ENCODE measurements at places on chromosomes 3 and 15.

DNA sequence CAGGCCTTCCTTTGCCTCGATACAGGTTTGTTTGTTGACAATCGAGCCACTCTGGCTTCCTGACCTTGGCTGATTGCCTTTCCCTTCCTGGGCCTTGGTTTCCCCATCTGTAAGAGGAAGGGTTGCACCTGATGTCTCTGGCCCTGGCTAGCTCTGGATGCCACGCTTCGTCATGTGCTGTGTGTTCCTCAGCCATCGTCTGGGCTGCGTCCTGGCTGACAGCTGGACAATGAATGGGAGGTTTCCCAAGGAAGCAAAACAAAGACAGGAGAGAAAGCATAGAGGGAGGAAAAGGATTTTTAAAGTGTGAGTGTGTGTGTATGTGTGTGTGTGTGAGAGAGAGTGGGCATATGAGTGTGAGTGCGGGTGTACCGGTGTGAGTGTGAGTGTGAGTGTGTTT, 65.2 kb upstream of the HACD2 start:
- DNase-seq, result no peak

DNA sequence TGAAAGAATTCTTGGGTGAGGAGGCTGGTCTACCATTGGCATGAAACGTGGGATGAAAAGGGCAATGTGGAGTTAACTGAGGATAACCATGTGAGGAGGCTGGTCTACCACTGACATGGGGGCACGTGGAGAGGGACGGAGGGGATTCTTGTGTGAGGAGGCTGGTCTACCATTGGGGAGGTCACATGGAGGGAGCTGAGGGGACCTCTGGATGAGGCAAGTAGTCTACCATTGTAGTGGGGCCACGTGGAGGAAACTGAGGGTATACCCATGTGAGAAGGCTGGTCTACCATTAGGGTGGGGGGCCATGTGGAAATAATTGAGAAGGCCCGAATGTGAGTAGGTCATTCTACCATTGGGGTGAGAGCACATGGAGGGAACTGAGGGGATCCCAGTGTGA, 154.1 kb downstream of the FBLN2 start:
- DNase-seq, result no peak

DNA sequence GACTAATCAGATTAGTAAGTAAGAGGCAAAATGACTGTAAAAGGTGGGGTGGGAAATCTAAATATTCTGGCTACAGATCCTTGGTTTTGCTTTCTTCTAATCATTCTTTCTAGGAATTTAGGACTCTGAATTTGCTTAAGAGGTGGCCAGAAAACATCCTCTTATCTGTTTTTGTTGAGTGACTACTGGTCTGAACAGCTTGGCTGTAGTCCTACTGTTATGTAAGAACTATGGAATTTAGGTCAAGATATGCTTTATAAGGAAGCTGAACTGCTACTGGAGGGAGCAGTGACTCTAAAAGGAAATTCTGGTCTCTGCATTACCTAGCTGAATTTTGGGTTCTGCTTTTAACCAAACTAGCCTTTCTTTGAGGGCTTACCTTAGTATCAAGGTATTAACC, 33.5 kb upstream of the CSPG5 start:
- no peak for DNase-seq

- no peak for DNase-seq
Measured at GRCh38 chr3:46878781-46879436, 1.4 kb downstream of the PTH1R start.

- DNase-seq, result peak; percentile 28
Measured at GRCh38 chr3:171561596-171562323, 101.6 kb upstream of the TNIK start.

GRCh38 chr3:30443756-30444673, 162.4 kb upstream of the TGFBR2 start:
- no peak for DNase-seq

DNA sequence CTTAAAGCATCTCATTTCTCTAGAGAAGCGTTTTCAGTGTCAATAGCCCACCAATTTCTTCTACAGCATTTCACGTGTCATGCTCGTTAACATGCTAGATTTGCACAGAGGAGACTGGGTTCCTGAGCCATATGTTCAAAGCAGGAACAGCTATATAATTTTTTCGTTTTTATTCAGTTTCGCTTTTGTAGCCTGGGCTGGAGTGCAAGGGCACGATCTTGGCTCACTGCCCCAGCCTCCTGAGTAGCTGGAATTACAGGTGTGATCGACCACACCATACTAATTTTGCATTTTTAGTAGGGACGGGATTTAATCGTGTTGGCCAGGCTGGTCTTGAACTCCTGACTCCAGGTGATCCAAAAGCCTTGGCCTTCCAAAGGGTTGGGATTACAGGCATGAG, 6.6 kb upstream of the SLMAP start:
- DNase-seq, result no peak

DNA sequence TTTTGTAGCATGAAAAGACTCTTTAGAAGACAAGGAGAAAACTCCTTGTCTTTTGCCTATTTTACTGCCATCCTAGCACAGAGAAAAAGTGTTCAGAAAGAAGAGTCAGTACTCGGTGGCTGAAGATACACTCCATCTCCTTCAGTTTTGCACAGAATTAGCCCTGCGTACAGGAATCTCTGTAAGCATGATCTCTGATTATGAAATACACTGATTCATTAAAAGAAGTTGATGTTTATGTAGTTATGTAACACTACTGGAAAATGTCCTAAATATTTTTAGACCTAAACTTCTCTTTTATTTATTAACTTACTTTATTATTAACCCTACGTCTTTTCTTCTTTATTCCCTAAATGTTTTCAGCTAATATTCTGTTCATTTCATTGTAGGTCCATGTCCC, 138.4 kb downstream of the LEKR1 start:
- DNase-seq, result no peak

- DNase-seq, result no peak
Measured at GRCh38 chr3:172139528-172140276, 100.3 kb downstream of the FNDC3B start.

DNA sequence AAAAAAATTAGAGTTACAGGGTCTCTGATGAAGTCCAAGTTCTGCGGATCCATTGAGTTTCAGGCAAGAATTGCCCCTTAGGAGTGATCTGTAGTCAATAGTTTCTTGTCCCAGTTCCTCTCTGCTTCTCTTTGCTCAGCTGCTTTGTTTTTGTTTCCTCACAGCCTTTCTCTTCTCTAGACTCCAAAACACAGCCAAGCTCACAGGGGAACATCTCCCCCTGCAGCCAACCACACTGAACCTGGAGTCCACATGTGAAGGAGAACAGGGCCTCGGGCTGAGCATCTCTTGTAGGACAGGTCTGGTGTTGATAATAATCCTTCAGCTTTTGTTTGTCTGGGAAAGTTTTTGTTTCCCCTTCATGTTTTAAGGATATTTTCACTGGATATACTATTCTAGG, 202.6 kb upstream of the ATP10A start:
- DNase-seq, result no peak

DNA sequence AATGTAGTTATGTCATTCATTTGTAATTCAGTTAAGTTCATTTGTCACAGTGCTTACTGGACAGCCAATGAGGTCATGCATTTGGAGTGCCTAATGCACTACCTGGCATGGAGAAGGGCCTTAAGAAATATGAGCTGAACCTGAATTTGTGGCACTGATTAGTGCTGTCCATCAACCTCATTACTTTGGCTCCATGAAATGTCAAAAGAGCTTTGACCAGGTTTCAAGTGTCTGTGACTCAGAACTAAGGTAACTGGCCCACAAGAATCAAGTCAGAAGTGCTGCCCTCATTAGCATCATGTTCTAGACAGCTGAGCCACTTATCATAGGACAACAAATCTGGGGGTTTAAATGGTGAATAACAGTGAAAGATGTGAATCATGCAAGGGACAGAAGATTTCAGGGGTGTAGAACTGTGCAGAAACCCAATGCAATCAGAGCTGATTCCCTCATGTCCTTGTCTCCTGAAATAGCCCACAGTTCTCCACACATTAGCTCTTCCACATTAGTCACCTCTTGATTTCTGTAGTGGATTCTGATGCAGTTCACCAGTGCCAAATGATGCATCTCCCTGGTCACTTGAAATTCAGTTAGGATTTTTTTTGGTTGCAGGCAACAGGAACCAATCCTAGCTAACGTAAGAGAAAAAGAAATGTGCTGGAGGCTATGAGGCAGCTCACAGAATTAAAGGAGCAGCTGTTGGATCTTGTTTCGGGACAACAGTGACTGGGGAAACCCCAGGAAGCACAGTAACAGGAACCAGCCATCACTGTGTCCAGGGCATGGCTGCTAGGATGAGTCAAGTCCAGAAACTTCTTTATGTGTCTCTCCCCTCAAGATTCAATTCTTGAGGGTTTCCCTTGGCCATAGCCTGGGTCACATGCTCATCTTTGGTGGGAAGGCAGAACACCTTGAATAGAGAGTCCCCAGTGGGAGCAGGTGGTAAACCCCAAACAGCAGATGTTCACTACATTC, 38.7 kb downstream of the CHST2 start:
- DNase-seq, result no peak

DNA sequence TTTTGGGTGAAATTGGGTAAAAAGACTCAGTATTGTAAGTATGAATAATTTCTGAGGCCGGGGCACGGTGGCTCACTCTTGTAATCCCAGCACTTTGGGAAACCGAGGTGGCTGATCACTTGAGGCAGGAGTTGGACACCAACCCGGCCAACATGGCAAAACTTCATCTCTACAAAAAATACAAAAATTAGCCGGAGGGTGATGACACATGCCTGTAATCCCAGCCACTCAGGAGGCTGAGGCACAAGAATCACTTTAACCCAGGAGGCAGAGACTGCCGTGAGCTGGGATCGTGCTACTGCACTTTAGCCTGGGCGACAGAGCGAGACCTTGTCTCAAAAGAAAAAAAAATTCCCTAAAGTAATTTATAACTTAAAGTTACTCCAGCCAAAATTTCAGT, 162.2 kb downstream of the APBA2 start:
- DNase-seq, result no peak

DNA sequence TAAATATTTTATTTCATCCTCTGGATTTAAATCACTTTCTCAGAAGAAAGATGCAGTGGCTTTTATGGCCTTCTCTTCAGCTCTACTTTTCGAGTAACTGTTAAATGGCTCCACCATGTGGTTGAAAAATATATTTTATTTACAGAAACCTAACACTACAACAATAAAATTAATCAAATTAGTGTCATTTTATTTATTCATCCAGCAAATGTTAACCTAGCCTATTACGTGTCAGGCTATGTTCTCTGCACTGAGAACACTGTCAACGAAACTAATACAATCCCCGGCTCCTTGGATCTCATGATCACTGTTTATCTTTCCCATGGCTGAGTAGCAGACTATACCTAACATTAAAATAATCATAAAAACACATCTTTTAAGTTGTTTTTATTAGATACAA, 148.0 kb upstream of the OSTN start:
- no peak for DNase-seq

DNA sequence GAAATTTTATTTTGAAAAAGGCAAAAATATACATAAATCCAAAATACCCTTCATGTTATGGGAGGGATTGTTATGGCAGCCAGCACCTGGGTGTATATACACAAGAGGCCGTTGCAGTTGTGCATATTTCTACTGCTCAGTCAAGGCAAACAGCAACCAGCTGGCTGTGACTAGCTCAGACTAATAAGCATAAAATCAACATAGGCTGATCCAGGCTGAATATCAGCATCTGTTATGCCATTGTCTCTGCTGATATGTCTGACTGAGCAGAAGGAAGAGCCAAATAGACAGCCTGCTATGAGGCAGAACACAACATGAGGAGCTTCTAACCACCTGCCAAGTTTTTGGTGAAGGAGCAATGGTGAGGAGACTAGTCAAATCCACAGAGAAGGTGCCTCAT, 457.5 kb upstream of the ALCAM start:
- DNase-seq, result no peak

DNA sequence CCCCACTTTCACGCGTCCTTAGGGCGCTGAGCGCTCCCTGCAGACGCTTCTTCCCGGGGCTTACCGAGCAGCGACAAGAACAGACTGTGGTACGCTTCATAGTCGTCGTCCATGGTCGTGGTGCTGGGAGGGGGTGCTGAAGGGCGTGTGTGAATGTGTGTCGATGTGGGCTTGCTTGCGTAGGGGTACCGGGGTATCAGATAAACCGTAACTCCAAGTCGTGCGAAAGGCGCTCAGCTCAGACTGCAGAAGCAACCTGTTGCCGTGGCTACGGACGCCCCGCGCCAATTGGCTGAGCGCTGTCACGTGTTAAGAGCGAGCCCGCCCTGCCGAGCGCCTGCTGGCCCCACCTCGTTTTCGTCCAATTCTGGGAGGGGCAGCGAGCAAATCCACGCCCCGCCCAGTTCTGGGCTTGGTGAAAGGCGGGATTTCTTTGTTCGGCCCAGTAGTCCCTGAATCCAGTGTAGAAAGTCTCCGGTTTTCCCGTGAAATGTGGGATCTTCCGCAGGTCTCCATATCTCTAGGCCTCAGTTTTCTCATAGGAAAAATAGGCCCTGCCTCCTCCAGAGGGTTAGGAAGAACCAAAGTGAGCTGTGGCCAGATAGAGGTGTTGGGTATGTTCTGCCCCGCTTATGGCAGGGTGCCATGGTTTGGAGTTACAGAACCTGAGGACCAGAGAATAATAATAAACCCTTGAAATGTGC, at the start of gene EFCAB12:
EFCAB12 (minus strand) TSS at position 261 of the 704 bp plus-strand sequence; CDS start at position 113, 148 bp downstream.
- DNase-seq, result peak; percentile 92

GRCh38 chr3:52313188-52313773, 2.8 kb upstream of the DNAH1 start:
- DNase-seq, result no peak

DNA sequence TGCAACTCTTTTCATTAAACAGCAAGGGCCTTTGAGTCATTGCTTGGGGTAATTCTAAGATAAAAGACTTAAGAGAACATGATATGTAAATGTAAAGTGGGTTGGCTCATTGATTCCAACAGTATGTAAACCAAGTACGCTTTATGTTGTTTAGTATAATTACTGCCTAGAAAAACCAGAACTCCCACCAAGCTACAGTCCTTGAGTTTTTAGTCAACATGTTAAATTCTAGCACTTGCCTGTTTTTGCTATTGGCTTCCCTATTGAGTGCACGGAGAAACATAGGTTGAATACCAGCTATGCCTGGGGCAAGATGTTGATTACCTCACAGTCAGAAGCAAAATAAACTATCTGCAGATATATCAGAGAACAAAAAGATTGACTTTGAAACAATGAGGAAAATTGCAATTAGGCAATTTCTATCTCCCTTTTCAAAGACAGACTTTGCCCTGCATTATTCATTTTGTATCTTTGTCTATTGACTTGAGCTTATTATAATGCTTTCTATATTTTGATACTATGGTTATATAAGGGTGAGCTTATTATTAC, 179.3 kb downstream of the ZPLD1 start:
- DNase-seq, result no peak

- no peak for DNase-seq
Measured at GRCh38 chr3:15287565-15288330, 44.6 kb downstream of the SH3BP5 start.

- DNase-seq, result no peak
Measured at GRCh38 chr15:51846463-51847230, 17.2 kb downstream of the TMOD3 start.

DNA sequence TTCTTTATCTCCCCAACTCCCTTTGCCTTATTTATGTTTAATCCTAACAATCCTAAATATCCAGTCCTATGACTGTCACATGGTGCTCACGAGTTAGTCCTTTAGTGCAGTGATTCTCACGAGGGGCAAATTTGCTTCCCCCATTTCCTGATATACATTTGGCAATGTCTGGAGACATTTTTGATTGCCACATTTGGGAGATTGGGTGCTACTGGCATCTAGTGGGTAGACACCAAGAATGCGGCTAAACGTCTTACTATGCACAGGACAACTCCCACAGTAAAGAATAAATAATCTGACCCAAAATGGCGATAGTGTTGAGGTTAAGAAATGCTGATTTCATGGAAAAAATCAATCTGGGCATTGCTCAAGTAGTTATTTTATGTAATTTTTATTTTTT, 466.5 kb downstream of the ROBO2 start:
- DNase-seq, result no peak

Data from CD4-positive, alpha-beta T cell treated with Interleukin-10 for 1 hour (primary cell).